Iris pigment epithelial cell (primary cell): ENCODE measurements at places on chromosomes 11 and 22.
A peak's percentile ranks its signal among the peaks of the same experiment; 100 is the strongest.

DNA sequence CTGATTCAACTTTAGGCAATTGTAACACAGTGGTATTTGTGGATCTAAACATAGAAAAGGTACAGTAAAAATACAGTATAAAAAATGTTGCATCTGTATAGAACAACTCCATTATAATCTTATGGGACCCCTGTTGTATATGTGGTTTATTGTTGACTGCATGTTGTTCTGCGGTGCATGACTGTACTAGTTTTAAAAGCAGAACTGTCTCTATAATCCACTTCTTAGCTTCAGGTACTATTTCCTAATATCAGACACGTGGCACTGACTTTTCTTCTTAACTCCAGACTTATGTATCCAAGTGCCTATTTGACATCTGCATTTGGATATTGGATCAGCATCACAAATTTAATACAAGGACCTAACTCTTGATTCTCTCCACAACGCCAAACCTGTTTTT lies 41.1 kb downstream of the PACS1 start:
- DNase-seq, result no peak

- peak; percentile 89 for DNase-seq
Measured at GRCh38 chr22:21942407-21943343, 10.0 kb downstream of the PPM1F start.

- no peak for DNase-seq
Measured at GRCh38 chr22:41976961-41977566, 7.8 kb downstream of the SEPTIN3 start.

DNA sequence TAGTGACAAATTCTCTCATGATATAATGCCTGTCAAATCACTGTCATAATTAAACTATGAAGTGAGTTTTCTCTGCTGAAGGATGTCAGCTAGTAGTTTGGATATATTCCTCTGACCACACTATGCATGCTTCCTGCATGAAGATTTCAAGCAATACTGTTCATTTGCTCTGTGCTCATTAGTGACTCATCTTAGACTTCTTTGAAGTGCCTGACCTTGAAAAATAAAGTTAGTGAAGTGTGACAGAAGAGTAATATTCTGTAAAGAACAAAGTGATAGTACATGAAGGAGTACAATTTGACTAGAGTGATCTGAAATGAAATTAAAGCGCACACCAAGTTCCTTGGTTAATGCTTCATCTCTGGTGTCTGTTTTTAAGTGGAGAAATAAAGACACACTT lies 629.5 kb upstream of the ANO3 start:
- DNase-seq, result no peak

GRCh38 chr11:36354221-36355003 lies 58.3 kb downstream of the PRR5L start:
- peak; percentile 88 for DNase-seq

GRCh38 chr22:30161051-30161469 lies 80.8 kb downstream of the HORMAD2 start:
- no peak for DNase-seq

- no peak for DNase-seq
Measured at GRCh38 chr22:37739035-37739434, 42.2 kb downstream of the TRIOBP start.

DNA sequence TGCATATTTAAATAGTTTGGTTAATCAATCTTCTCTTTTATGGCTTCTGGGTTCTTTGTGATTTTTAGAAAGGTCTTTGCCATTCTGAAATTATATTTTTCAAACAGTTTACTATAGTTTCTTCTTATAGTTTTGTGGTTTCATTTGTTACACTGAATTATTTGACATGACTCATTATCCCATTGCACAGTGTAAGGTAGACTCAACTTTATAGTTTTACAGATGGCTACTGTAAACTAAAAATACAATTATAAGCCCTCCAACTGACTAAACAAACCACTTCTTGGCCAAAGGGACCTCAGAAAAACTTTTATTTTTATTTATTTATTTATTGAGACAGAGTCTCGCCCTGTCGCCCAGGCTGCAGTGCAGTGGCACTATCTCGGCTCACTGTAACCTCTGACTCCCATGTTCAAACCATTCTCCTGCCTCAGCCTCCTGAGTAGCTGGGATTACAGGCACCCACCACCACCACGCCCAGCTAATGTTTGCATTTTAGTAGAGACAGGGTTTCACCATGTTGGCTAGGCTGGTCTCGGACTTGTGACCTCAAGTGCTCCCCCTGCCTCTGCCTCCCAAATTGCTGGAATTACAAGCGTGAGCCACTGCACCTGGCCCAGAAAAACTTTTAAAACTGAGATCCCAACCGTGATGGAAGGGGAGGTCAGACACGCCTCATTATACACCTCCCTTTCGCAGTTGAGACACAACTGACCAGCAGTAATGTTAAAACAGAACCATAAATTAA lies 14.1 kb upstream of the RAC2 start:
- DNase-seq, result peak; percentile 20

DNA sequence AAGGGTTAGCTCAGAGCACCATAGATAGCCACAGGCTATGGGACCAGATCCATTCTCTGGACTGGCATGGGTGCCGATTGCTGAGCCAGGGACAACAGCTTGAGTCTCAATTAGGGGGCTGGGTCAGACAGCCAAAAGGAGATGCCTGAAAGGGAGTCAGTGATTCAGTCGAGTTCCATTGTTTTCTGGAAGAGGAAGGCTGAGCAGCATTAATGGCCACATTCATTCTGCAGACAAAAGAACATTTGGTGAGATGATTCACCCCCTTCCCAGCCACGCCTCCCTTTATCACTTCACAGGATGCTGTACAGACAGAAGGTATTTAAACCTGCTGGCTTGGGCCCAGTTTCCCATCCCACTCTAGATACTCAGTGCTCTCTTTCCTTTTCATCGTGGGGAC lies 131.9 kb downstream of the ADAMTS15 start:
- peak; percentile 75 for DNase-seq

DNA sequence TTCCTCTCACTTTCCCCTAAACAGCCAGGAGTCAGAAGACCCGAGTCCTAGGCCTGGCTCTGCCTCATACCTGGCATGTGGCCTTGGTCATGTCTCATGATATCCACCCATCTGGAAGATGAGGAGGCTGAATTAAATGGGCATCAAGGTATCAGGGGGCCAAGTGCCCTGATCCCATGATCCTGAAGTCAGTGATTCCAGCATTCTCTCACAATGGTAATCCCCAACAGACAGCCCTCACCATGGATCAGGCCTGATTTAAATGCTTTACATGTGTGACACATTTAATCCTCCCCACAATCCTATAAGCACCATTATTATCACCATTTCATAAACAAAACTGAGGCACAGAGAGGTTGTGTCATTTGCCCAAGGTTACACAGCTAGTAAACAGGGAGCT lies 70.0 kb downstream of the PDE2A start:
- DNase-seq, result no peak

- no peak for DNase-seq
Measured at GRCh38 chr11:107259811-107260221, 197.8 kb downstream of the CWF19L2 start.

- DNase-seq, result no peak
Measured at GRCh38 chr11:75872887-75873416, 57.9 kb downstream of the UVRAG start.

- DNase-seq, result peak; percentile 58
Measured at GRCh38 chr22:22357024-22357883, 112.7 kb downstream of the VPREB1 start.

DNA sequence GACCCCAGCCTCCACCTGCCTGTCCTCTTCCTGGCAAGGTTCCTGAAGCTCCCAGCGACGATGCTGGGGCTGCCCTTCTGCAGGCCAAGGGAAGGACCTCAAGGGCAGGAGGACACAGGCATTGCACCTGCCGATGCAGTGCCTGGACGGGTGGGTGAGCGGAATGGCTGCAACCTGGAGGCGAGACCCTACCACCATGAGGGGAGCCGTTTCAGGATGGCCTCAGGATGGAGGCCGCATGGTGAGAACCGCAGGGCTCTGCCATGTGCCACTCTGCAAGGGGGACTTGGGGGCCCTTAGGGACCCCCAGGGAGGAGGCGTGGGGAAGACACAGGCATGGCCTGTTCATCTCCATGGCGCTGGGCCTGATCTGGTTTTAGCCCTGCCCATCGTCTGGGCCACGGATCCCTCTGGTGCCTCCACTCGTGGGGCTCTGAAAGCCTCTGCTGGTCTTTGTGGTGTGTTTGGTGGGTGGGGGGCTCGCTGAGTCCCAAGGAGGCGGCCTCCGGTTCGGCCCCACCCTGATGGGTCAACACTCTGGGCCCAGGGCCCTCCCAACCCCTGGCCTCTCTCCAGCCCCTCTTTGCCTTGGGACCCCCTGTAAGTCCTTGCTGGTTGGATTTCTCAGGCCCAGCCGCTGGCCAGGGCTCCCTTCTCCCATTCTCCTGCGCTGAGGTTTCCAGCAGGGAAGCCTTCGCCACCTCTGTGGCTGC lies 1.3 kb upstream of the LSP1 start:
- DNase-seq, result no peak

DNA sequence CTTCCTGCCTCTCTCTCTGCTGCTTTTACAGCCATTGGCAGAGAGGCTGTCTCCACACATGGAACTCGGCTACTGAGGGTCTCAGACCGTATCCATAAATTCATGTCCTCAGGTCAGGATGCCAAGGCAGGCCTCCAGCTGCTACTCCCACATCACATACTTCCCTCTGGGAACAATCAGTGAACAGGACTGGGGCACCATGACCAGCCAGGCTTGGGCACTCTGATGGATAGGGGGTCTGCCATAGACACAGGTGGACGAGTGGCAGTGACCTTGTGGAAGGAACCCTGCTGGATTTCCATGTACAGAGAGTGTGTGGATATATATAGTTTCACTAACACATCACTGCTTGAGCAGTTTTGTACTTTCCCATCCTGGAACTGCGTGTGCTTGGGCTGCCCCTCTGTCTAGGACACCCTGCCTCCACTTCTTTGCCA lies 97.7 kb upstream of the PARVA start:
- DNase-seq, result no peak

DNA sequence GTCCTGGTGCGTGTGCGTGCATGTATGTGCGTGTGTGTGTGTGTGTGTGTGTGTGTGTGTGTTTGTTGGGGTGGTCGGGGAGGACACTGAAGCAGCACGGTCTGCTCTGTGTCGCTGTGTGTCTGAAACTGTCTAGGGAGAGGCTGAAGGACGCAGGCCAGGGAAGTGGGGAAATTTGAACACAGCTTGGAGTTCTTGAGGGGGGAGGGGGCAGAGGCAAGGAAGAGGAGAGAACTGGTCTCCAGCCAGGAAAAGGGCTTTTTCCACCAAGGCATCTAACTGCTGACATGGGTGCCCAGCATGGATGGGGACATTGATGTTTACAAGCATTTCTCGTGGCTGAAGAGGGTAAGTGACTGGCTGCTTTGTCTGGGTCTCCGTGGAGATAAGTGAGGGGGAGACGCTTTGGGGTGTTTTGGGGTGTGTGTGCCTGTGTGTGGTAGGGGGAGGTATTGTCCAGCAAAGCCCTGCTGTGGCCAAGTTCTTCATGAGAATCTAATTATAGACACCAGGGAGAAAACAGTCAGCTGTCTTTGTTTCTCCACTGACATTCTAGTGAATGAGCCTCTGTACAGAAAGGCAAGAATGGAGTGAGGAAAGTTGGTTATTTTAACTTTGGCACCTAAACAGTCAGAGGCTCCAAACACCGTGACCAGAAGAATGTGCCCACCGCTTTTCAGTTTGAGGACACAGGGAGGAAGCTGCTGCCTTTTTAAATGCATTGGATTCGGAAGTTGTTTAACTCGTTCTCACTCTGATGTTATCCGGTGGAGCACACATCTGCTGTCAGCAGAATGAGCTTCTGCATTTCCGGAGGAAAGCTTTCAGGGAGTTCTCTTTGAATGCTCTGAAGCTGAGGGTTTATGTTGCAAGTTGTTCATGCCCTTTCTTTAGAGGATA lies 63.7 kb downstream of the PPFIBP2 start:
- peak; percentile 75 for DNase-seq

- peak; percentile 65 for DNase-seq
Measured at GRCh38 chr11:35237860-35238715, 99.1 kb downstream of the CD44 start.

DNA sequence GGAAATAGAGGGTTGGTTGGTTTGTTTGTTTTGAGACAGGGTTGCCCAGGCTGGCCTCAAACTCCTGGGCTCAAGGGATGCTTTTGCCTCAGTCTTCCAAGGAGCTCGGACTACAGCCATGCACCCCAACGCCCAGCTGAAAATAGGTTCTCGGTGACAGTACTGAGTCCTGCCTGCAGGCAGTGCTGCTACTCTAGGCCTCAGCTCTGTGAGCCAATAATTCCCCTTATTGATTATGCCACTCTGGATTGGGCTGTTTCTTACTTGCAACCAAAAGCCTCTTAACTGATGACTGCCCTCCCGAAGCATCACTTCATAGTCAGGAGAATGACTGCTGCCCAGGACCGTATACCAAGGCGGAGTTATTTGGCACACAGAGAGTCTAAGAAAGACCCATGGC lies 1.2 kb upstream of the C11orf16 start:
- DNase-seq, result no peak

GRCh38 chr11:2798951-2799761 lies 86.4 kb downstream of the CDKN1C start:
- DNase-seq, result no peak

DNA sequence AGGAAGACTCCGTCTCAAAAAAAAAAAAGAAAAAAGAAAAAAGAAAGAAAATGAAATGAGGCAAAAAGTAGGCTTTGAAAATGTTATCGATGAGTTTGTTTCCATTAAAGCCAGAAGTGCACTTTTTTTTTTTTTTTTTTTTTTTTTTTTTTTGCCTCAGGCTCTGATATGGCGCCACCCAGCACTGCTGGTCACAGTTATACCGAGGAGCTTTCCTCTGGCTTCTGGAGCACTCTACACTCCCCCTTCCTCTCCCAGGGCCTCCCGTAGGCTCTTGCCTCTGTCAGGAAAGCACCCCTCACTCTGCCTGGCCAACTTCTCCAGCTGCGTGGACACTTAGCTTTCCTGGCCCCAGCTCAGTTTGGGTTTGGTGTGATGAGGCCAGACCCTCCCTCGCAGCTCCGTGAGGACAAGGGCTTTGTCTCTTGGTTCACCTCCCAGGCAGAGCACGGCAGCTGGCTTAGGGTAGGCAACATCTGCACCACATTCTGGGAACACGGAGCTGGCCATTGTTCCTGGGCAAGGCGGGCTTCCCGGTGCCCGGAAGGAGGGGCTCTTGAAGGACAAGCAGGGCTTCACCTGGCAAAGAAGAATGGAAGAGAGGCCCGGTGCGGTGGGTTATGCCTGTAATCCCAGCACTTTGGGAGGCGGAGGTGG lies 16.9 kb downstream of the FADS2 start:
- DNase-seq, result no peak

- DNase-seq, result no peak
Measured at GRCh38 chr22:29165321-29166060, 40.2 kb upstream of the EMID1 start.

- DNase-seq, result no peak
Measured at GRCh38 chr11:65382804-65383368, 440 bp upstream of the SLC25A45 start.
